ENCODE measurements at places on chromosomes 3 and 15.

DNA sequence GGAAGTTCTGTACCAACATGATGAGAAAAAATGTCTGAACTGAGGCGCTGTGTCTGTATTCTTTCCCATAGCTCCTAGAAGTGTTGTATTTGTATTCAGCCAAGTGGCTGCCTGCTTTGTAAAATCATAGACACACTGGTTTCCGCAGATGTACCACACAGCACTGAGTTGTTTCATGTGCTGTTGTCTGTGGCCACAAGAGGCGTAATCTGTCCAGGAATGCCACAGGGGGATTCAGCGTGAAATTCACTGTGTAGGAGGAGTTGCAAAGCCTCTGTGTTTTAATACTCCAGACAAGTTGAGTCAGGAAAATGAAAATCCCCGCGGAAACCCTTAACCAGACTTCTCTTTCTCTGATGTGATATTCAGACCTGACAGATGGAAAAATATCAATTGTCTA, 462.2 kb downstream of the NSUN3 start:
- DNase-seq: no peak

DNA sequence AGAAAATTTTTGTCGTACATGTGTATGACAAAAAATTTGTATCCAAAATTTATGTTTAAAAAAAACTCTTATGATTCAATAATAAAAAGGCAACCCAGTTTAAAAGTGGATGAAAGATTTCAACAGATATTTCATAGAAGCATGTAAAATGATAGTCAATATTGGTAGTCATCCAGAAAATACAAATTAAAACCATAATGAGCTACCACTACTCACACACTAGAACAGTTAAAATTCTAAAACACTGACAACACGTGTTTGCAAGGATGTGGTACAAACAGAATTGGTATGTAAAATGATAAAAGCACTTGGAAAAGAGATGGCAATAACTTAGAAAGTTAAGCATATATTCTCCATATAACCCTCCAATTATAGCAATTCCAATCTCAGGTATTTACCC, 303.0 kb upstream of the NR2F2 start:
- DNase-seq: no peak

GRCh38 chr3:111690242-111690641, 95.1 kb upstream of the ZBED2 start:
- no peak for DNase-seq

- no peak for DNase-seq
Measured at GRCh38 chr3:36365829-36366228, 14.5 kb upstream of the STAC start.

All from NCI-H1105 (cell line).